Activated CD4-positive, alpha-beta T cell treated with anti-CD3 and anti-CD28 coated beads, Interleukin-2, amount 50 U/mL, for 24 hours (primary cell): ENCODE measurements at places on chromosomes 5 and 9.

DNA sequence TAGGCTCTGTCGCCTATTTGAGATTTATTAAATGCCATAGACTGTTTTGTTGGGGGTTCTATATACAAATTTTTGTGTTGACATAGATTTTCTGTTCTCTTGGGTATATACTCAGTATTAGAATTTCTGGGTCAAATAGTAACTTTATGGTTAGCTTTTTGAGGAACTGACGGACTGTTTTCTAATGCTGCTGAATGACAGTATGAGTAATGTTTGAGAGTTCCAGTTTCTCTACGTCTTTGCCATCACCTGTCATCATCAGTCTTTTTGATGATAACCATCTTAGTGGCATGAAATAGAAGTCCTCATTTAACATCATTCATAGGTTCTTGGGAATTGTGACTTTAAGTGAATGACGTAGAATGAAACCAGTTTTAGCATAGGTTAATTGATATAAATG, 60.1 kb downstream of the CCDC171 start:
- no peak for DNase-seq

DNA sequence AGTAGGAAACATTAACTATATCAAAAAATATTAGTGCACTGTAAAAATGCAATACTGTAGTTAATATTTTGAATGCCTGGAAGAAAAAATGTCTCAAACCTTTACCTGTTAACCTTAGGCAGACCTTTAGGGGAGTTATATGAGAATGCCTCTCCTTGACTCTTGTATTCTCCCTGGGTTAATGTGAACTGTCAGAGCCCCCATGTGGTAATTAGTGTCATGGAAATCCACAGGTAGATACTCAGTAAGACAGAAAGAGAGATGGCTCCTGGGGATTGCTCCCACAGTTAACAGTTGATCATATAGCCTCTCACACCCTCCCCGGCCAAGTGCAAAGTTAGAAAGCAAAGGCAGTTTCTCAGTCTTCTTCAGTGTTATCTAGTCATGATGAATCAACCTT, 742.8 kb downstream of the NR2F1-AS1 start:
- no peak for DNase-seq

DNA sequence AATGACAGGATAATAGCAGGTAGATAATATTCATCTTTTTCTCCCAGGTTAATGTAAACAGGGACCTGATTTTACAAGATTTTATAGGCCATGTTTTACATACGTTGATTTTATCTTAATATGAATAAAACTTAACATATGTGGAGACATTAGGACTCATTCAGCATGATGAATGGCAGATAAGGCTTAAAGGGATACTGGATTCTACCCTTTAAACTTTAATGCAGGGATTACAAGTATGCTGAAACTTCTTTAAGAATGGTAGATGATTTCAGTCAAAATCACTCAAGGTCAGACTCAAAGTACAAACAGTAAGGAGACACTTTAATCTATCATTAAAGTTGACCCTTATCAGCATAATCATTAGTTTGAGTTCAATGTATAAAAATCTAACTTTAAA, 274.5 kb upstream of the IZUMO3 start:
- DNase-seq = no peak

DNA sequence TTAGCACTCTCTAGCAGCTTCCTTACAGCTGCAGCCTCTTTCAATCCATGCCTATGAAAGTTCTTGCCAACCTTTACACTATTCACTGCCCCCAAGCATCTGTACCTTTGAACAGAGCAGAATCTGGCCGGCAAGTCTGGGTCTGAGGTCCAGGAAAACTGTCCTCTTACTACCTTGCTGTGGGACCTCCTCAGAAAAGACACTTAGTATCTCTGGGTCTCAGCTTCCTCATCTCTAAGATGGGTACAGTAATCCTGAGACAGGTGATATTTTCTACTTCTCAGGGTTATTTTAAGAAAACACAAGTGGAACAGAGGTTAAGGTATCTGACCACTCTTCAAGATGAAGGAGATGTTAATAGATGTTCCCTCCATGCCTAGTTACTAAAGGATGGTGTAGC, 120.2 kb downstream of the EGFLAM start:
- no peak for DNase-seq

DNA sequence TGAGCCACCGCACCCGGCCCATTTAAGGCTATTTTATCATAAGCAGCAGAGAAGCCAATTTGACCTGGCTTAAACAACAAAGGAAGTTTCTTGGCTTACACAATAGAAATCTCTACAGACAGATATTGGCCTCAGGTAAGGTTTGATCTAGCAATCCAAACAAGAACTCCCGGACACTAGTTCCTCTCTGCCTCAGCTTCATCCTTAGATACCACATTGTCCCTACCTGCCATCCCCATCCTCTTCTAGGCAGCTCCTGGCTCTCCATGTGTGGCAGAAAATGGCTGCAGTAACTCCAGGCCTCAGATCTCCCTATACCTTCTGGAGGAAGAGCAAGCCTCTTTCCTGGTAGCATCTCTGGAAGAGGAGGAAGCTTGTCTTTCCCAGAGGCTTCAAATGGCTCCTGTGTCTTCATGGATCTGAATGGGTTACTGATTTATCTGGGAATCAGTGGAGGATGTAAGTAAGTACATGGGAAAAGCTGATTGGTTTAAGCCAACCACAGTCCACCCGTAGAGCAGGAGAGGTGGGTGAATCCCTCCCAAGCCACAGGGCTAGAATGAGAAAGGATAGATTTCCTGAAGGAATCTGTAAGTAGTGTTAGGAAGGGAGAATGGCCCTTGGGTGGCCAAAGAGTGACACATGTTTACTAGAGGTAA, 26.7 kb upstream of the AOPEP start:
- no peak for DNase-seq

DNA sequence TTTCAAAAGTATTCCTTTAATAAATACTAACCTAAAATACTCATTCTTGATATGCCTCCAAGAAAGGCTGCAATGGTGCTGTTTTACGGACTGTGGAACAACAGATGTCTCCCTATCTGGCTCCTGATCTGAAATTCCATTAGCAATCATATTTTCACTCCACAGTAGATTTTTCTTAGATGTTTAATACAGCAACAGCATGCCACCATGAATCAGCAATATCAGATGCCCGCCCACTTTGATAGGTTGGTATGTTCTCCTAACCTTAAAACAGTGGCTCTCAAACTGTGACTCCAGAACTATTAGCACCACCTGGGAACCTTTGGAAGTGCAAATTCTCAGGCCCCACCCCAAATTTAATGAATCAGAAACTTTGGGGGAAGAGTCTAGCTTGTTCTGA, 110.2 kb downstream of the MLLT3 start:
- DNase-seq = no peak

DNA sequence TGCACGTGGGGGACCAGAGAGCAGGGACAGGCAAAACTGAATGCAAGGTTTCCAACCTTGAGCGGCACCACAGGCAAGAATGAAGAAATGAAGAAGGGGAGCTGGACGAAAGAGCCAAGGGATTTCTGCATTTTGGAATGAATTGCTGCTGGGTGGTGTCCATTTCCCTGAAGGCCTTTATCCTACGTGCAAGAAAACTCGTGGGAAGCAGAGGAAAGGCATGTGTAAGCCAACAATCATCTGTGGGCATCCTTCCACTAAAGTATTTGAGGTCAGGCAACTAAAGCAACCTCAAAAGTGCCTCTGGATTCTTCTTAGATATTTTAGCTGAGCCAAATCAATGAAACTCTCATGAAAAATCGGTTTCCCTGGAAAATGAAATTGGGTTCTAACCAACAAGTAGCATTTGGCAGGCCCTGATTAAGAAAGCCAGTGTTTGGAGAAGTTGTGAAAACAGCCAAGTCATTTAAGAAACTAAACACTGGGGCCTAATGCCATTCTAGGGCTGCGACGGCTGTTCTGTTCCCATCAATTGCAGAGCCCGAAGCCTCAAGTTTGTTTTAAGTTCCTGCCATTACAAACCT, 4.7 kb upstream of the TGFBI start:
- DNase-seq = no peak

- DNase-seq = no peak
These were observed 88.2 kb downstream of the FRMD3 start for GRCh38 chr9:83449983-83450382.

DNA sequence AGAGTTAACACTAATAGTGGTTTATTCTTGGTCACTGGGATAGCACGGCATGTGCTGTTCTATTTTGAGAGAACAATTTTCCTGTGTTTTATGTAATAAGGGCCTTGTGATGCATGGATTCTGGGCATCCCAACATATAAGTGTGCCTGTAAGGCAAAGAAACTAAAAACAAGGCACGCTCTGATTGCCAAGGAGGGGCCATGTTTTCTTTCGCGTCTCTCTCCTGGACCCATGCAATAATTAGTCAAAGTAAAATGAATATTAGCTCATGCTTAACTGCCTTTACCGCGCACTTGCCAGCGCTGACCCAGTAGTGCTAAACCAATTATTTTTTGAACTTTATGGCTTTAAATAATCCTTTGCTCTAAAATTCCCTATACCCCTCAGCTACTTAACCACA, 140.9 kb downstream of the PSAT1 start:
- DNase-seq = no peak

DNA sequence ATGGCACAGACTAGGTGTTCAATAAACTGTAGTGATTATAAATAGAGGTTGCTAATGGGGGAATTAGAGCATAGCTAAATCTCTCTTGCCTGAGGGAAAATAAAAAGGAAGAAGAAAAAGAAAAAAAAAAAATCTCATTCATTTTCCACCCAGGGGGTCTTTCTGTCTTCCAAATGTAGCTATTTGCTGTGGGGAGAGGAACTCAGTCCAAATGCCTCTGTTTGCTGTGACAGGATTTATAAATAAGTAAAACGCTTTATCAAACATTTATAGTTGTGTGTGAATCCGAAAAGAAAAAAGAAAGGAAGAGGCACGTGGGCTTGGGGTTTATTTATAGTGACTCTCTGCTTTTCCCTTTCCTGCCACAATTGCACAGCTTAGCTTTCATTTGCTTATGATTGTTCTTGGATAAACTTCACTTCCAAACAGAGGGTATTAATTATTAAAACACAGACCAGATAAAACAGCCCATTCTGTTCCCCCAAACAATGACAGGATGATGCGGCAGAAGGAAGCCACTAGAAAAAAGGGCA, 245.7 kb downstream of the ASTN2 start:
- DNase-seq = no peak

- no peak for DNase-seq
These were observed 265.2 kb downstream of the MAST4 start for GRCh38 chr5:66861402-66861801.

GRCh38 chr5:6235726-6236125, 142.6 kb downstream of the MED10 start:
- no peak for DNase-seq

DNA sequence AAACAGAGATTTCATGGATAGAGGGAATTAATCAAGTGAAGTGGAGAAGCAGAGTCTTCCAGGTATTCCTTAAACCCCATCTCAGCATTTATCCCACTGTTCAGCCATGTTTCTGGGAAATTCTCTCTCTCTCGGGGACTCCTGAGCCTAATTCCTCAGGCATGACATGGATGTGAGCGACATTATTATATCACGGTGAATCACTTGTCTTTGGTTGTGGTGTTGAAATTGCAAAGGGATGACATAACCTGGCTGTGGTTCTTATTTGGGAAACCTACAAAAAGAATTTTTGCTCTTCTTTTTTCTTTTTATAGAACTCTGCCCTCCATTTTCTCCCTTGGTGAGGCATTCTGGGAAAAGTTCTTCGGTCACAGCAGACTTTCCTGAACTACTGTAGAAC, 457.9 kb upstream of the PTGER4 start:
- DNase-seq = no peak

- DNase-seq = peak; percentile 49
These were observed 26.1 kb downstream of the IDNK start for GRCh38 chr9:83649080-83649479.

DNA sequence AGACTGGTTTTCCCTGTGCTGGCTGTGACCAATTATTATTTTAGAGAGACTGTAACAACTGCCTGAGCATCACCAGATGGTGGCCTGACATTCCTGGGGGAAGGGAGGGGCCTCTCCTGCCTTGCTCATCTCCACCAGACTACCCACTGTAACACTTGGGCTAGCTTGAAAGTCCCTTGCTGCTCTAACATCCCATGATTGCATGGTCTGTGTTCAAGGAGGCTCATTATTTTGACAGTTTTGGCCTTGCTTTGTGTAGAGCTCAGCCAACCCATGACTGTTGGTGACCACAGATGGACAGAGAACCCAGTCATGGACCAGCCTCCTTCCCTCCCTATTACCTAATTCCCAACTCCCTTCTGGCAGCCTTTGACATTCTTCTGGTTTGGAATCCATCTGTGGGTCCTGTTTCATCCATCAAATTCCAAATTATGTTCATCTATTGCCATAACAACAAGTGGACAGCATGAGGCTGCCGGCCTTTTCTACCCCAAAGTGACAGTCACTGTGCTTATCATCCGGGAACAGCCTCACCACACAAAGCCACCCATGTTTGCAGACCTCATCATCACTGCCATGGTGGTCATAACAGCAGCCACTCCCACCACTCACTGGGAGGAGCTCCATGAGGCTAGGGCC, 49.0 kb upstream of the ICE1 start:
- no peak for DNase-seq

DNA sequence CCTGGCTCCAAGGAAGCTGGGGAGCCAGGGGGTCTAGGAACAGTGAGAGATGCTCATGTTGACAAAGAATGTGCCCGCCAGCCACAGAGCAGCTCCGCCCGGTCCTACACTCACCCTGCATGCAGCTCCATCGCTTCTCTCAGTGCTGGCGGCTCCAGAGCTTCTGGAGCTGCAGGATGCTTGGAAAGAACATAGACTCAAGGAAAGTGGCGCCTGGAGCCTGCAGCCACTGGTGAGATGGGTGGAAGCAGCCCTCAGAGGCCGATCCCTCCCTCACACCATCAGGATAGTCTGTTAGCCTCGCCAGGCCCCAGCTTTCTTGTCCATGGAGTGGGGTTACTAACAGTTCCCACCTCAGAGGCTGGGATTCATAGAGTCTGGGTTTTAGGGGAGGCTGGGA, 26.4 kb upstream of the SLC6A19 start:
- no peak for DNase-seq

DNA sequence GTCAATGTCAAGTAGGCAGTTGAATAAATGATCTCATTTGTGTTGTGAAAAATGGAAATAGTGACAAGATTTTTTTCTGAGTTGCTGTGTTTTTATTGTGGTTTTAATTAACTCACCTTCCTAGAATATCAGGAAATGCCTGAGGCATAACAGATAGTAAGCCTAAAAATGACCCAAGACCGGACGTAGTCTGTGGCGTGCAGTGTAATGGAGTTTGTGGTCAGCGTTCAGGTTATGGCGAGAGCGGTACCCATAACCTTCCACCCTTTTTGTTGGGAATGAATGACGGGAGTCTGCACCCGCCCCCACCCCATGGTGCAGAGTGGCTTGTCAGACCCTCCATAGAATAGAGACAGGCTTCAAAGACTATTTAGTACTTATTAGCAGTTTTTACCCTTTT, 119.3 kb downstream of the GALNT10 start:
- DNase-seq = no peak

DNA sequence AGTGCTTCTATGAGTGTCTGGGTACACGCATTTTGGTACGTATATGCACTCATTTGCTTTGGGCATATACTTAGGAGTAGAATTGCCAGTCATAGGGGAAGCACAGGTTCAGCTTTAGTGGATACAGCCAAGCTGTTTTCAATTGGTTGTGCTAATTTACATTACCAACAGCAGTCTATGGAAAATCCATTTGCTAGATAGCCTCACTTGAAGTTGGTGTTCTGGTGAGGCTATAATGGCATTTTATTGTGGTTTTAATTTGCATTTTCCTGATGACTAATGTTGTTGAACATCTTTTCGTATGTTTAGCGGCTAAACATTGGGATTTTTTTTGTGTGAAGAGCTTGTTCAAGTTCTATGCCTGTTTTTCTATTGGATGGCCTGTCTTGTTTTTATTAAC, 76.8 kb upstream of the ANKH start:
- DNase-seq = no peak
